ENCODE measurements at places on chromosomes 6 and 20.

GRCh38 chr20:22001886-22002285 is 296.4 kb downstream of the PAX1 start:
- no peak for DNase-seq

DNA sequence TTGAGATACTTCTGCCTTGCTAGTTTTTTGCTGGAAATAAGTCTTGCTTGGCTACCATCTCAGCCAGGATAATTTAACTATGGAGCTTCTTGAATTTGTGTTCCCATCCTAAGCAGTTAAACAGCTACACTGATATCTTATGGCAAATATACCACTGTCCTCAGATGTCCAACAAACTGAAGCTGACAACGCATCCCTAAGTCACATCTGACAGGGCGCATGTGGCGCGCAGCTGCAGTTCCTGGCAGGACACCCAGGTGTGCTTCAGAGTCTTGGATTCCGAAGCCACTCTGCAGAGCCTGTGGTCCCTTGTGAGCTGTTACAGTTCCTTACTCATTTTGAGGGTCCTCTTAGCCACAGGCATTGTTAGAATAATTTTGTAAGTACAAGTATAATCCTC is 127.9 kb downstream of the WDR27 start:
- no peak for DNase-seq

- no peak for DNase-seq
Measured at GRCh38 chr6:45650524-45651135, 272.9 kb upstream of the SUPT3H start.

GRCh38 chr6:68718385-68719073 is 83.4 kb downstream of the ADGRB3 start:
- no peak for DNase-seq

- DNase-seq = no peak
Measured at GRCh38 chr6:169714178-169714577, 10.1 kb downstream of the PHF10 start.

- DNase-seq = no peak
Measured at GRCh38 chr20:62571669-62572344, 70.5 kb upstream of the SLCO4A1 start.

GRCh38 chr6:143695130-143695968 is 17.6 kb downstream of the PHACTR2 start:
- DNase-seq = no peak

GRCh38 chr20:25571817-25572216 is 13.5 kb downstream of the NINL start:
- no peak for DNase-seq

- DNase-seq = no peak
Measured at GRCh38 chr20:64035066-64035932, 683 bp upstream of the C20orf204 start.

DNA sequence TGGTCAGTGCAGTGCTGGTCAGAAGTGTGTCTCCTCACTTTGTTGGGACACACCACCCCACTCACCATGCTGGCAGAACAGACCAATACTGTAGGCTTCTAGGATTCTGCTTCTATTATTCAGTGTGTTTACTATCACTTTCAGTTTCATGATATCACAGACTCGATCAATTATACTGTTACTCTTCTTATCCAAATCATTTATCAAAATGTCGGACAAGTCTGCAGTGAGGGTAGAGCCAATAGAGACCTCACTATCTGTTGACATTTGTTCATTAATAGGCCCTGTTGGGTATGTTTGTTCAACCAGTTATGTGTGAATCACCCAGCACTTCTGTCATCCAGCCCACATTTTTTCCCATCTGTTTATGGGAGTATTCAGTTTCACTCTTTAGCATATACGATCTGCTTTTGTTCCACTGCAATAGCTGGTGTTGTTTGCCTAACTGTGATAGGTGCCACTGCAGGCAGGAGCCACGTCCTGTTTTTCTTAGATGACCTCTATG is 140.1 kb downstream of the NRN1 start:
- DNase-seq = no peak

DNA sequence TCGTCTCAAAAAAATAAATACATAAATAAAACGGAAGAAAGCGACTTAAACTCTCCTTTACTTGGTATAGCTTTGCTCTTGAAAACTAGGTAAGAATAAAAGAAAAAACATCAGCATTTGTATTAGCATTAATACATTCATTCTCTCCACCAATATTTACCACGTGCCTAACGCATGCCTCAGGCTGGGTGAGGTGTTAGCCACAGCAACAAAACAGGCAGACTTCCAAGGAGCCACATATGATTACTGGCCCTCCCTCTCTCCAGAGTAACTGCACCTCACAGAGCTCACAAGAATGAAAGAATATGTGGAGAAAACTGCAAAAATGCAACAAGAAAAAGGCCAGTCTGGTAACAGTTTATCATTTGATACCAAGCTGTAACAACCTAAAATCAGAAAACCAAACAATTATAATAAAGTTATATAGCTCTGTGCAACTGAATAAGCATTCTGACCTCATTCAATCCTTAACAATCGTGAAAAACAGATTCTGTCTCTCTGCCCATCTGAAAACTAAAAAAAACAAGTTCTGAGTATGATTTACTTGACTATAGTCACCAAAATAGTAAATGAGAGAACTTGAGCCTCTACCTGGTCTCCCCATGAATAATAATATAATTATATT is 5.2 kb downstream of the NAPB start:
- DNase-seq = no peak

DNA sequence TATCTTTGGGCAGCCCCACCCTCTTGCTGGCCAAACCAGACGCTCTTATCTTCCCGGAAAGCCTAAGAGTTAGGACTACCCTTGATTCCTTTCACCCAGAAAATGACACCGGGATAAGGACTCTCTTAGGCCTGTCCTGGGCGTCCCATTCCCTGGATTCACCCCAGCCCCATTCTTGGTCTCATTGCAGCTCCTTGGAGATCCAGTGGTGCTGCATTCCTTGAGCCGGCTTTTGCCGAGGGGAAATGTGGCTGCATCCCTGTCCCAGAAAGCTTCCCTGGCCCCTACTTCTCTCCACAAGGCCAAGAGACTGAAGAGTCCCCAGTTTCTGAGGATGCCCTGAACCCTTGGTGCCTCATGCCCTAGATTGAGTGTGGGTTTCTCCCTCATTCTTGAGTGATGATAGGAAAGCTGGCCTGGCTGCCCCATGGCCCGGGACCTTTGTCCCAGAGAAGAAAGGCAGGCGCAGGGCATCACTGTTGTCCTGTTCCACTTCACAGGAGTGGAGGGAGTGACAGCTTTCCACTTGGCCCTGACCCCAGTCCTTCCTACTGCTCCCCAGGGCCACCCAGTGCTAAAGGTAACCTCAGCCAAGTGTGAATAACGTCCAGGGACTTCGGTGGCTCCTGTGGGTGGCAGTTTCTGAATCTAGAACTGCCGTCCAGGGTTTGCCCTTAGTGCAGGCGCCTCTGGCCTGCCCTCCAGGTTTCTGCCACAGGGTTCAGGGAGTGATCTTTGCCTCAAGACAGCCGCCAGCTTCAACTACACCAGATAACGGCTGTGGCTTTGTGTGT is 42.7 kb upstream of the MYL9 start:
- DNase-seq = no peak

- no peak for DNase-seq
Measured at GRCh38 chr6:75757295-75757694, 8.3 kb downstream of the MYO6 start.

DNA sequence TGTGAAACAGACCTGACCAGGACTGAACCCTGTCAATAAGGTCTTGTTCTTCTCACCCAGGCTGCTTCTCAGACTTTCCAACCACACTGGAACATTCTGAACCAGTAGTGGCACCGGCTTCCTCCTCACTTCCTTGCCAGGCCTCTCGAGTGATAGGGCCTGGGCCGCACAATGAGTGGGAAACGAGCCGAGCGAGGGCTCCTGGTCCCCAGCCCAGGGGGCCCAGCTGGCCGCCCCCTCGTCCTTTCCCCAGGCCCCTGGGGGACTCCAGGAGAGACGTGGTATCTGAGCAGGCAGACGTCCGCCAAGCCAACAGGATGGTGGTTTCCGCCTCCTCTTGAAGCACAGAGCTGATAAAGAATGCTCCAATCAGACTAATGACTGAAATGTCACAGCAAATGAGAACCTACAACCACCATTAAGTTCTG is 117.9 kb downstream of the GMDS start:
- peak; percentile 38 for DNase-seq

DNA sequence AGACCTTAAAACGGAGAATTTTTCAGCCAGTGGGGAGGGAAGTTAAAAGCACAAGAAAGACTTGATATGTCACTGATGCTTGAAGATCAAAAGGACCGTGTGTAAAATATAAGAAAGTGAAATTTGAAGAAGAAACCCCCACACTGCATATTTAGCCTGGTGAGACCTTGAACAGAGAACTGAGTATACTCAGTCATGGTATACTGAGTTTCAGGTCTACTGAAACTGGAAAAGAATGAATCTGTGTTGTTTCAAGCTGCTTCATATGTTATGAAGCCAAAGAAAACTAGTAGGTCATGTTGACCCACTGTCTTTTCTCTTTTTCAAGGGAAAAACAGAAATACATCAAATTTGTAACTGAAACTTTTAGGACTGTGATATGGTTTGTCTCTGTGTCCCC is 443.8 kb upstream of the GJE1 start:
- DNase-seq = no peak

DNA sequence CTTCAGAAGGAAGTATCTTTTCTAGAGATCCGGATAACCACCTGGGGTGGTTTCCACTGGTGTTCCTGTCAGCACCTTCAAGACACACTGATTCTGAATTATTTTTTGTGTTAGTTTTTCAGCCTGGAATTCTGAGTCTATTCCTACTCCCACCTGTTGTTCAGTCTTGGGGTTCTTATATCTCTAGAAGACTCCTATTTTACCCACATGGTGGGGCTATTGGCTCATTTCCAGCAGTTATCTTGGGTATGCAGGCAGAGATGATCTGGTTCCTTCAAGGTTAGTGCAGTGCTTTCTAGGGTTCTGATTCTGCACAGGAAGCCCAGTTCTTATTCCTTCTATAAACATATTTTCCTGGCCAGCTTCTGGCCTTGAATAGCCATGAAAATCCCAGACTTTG is 175.6 kb upstream of the PDE7B start:
- no peak for DNase-seq

- DNase-seq = no peak
Measured at GRCh38 chr6:57127763-57128162, 37.8 kb downstream of the ZNF451 start.

DNA sequence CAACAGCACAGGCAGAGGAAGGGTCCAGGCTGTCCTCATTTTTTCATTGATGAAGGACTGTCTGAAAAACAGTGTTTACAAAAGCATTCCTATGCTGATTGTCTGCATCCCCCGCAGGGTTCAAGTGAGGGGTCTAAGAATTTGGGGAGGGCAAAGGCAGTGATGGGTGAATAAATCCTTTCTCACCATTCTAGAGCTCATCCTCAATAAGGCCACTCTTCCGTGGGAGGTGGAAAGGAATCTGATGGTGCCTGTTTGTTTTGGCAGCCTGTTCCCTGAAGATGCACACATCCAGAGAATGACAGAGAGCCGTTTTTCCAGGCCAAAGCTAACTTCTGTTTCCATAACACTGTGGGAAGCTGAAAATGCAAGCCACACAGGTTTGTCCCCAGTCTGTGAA is 164.5 kb downstream of the MOXD1 start:
- DNase-seq = no peak

DNA sequence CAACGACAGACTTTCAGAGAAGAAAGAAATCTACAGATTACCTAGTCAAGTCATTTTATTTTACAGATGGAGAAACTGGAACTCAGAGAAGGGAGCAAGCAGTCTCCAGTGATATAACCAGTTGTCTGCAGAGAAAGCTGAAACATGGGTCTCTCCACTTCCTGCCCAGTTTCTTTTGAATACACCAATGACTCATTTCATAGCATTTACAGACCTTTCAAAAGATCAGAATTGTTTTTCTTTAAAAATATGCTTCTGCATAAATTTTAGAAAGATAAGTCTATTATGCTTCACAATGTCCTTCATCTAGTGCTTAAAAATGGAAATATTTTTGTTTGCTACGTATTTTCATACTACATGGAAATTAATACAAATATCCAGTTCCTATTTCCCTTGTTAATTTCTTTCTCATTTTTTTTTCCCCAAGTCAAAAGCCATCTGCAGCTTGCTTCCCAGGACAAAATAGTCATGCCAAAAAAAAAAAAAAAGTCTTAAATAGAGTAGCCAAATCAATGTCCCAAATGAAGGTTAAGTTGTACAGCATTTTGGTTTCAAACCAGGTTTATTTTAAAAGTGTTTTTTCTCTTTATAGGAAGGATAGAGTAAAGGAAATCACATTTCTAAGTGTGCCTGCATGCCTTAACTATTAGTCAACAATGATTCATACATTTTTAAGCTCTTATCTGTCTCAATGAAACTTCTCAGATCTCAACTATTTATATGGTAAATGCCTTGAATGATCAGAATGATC is 36.9 kb downstream of the ARHGAP18 start:
- DNase-seq = no peak

GRCh38 chr20:35654415-35654814 is 10.3 kb downstream of the CPNE1 start:
- no peak for DNase-seq

DNA sequence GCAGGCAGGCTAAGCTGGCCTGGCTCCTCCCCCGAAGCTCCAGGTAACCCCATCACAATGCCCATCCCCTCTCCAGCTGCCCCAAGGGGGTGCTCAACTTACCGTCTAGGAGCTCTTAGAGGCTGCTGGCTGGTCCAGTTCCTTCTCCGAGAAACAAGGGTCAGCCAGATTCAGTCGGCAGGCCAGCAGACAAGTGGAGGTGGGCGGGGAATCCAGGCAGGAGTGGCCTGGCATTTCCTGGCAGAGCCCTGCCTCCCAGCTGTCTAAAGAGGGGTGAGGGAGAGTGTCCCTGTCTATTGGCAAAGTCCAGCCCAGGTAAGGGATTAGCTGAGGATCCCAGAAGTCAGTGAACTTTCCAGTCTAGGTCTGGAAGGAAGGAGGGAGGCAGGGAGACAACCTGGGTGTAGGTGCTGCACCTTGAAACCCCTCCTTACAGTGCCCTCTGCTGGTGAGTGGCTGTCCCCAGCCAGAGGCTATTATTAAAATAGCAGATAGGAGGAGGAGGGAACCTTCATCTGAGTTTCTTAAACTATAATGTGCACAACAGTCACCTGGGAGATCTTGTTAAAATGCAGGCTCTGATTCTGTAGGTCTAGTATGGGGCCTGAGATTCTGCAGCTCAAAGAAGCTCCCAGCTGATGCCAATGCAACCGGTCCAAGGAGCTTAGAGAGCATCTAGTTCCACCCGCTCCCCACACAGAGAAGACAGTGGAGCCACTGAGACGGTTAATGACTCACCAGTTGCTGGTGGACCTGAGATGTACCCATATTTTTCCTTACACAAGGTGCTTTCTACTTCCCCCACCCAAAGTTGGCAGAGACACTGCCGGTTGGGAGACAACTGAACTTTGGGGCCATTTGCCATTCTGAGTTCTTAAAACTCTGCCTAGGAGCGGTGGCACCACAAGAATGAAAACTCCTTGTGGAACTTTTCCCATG is at the start of gene UNC5CL:
UNC5CL (minus strand) TSS at position 162 of the 939 bp plus-strand sequence. CDS start 4,147 bp downstream, outside the sequence.
- peak; percentile 31 for DNase-seq

- no peak for DNase-seq
Measured at GRCh38 chr20:25355011-25355595, 35.5 kb downstream of the ABHD12 start.

GRCh38 chr6:165850434-165851019 is 187.5 kb upstream of the PDE10A start:
- peak; percentile 36 for DNase-seq

All from stimulated activated CD4-positive, alpha-beta T cell treated with anti-CD3 and anti-CD28 coated beads, Interleukin-15, amount 100 ng/mL, for 48 hours (primary cell).